ENCODE measurements at places on chromosomes 3 and 15. TPM values are rescaled to one million over a fixed set of nuclear protein-coding genes. Genes with fewer than 3 reads are reported as not detected.
A peak's percentile ranks its signal among the peaks of the same experiment; 100 is the strongest.

- no peak for DNase-seq
Measured at GRCh38 chr3:13105181-13105895, 32.1 kb upstream of the IQSEC1 start.

Gene FAM3D
- not detected for polyA plus RNA-seq

GRCh38 chr3:110881069-110881468, 190.5 kb upstream of the NECTIN3 start:
- no peak for DNase-seq

DNA sequence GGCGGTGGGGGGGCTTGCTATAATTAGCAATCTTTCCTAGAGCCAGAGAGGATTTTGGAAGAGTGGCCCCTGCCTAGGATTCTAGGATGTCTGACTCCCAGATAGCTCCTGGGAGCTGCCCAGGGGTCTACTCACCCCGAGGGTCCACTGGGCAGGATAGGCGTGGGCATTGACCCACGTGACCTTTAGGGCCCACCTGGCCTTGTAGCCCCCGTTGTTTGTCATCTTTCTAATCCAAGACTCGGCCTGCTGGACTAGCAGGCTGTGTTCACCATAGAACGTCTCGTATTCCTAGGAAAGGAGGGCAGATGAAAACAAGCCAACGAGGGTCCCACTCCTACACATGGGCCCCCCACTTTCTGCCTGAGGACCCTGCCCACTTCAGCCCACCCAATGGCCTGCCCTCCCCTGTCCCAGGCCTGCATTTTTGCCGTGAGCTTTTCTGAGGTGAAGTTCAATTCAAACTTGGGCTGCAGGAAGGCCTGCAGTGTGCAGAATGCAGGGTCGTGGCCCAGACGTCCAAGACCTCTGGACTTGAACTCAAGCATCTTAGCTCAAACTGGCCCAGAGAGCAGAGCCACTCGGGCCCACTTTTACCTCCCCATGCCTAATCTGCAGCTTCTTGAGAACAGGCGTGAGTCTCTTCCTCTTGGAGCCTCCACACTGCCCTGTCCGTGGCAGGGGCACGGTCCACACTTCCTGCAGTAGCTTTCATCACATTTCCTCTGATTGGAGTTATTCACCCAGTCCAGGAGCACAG, 41.5 kb downstream of the MUC4 start:
- no peak for DNase-seq

DNA sequence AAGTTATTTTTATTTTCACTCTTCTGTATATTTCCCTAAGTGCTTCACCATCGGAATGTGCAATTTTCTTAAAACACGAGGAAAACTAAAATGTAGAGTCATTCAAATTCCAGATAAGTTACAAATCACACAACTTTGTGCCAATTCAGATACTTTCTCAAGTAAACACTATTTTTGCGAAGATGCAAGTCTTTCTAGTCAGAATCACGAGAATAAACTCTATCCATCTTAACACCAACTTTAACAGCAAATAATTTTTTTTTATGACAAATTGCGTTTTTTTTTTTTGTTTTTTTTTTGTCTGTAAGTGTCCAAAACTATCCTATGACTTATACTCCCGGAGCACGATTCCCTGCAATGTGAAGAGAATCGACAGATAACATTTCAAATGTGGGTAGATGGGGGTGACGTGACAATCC, 1.3 kb downstream of the STAG1 start:
- no peak for DNase-seq

Gene POLR2M
- 85.4 TPM for polyA plus RNA-seq

Gene ERICH6
- polyA plus RNA-seq = 0.69 TPM

Gene SUCNR1
- polyA plus RNA-seq = 4.0 TPM

Gene EPHB3
- polyA plus RNA-seq = 30.5 TPM

Gene PRSS50
- polyA plus RNA-seq = 5.8 TPM

DNA sequence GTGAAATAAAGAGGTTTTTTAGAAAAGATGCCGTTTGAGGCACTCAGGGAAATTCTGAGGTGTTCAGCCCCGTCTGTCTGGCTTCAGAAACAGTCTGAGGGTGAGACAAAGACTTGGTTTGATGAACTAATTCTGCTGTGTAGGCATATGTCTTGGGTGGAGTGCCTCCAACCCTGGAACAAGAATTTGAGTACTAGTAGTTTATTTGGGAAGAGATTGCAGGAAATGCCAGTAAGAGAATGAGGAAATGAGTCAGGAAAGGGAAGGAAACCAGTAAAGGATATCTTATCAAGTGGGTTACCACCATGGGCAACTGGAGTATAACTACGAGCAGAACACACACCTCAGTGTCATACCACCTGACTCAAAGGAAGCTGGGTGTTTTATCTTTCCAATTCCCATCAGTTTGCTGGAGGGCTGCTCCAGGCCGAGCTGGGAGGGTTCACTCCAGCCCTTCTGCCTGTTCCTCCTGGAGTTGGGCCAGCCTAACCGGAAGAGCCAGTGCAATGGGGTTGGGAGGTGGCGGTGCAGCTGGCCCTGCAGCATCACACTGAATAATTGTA, 75.3 kb downstream of the TGFBR2 start:
- no peak for DNase-seq

- DNase-seq = no peak
Measured at GRCh38 chr15:45704329-45705249, 69.8 kb downstream of the SQOR start.

GRCh38 chr3:7999384-7999783, 502.2 kb upstream of the LMCD1 start:
- DNase-seq = peak; percentile 16

Gene ZNF80
- not detected for polyA plus RNA-seq

DNA sequence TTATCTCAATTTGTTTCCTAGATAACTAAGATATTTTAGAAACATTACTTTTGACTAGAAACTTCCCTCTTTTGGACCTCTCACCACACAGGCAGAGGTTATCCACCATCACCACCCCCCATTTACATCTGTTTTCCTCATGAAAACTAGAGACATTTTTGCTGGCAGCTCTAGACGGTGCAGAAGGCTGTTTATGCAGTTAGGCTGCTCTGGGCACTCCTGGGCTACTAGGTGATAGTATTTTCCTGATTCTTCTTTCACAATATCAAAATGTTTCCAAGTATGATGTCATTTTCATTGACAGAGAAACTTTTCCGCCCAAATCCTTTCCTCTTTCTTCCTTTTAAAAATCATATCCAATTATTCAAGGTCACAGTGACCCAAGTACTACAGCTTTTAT, 67.1 kb downstream of the PLOD2 start:
- DNase-seq = no peak

Gene CSTA
- polyA plus RNA-seq = 0.64 TPM

- no peak for DNase-seq
Measured at GRCh38 chr3:14925729-14926591, 21.4 kb upstream of the NR2C2 start.

Gene FOXL2NB
- 0.11 TPM for polyA plus RNA-seq

GRCh38 chr3:45462522-45463265, 74.3 kb downstream of the LARS2 start:
- no peak for DNase-seq

DNA sequence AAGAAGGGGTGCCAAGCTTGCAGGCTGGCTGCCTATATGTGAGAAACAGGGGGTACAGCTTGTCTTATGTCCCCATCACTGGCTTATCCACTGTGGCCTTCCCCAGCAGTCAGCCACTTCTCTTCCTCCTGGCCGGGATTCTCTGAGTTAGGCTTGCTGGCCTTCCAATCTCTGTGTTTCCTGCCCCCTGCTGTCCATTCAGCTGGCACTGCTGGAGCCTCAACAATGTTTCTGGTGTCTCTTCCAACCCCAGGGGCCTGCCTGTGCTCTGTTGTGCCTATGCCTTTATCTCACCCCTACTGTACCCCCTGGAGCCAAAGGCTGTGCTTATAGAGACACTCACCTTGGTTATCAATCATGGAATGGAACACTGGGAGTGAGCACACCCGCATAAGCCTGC, 36.5 kb downstream of the ANAPC13 start:
- DNase-seq = no peak

Gene ZDHHC23
- polyA plus RNA-seq = 14.9 TPM

Gene ABHD5
- 23.4 TPM for polyA plus RNA-seq

- no peak for DNase-seq
Measured at GRCh38 chr3:134211797-134212196, 38.9 kb downstream of the RYK start.

Data from left renal cortex interstitium (tissue), 4 donors.